SW 1271 (cell line): ENCODE measurements at places on chromosomes 7 and 10.

DNA sequence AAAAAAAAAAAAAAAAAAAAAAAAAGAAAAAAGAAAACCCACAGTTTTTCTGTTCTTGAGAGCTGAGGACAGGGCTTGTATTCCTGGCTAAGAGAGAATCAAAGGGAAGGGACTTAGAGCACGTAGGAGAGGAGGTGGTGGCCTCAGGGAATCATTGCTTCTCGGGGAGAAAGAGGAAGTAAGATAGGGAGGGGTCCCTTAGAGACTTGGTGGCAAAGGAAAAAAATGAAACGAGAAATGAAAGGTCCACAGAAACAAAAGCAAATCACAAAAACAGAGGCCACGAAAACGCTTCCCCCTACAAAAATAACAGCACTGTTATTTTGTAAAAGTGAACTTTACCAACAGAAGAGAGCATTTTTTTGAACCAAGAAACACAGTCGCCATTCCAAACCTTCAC lies 323.1 kb upstream of the GALNT17 start:
- no peak for DNase-seq

GRCh38 chr10:983971-984655 lies 4.1 kb upstream of the GTPBP4 start:
- DNase-seq = peak; percentile 12

- no peak for DNase-seq
Measured at GRCh38 chr7:101612885-101613515, 16.1 kb downstream of the MYL10 start.

- DNase-seq = no peak
Measured at GRCh38 chr10:116913695-116914094, 64.4 kb downstream of the ENO4 start.

DNA sequence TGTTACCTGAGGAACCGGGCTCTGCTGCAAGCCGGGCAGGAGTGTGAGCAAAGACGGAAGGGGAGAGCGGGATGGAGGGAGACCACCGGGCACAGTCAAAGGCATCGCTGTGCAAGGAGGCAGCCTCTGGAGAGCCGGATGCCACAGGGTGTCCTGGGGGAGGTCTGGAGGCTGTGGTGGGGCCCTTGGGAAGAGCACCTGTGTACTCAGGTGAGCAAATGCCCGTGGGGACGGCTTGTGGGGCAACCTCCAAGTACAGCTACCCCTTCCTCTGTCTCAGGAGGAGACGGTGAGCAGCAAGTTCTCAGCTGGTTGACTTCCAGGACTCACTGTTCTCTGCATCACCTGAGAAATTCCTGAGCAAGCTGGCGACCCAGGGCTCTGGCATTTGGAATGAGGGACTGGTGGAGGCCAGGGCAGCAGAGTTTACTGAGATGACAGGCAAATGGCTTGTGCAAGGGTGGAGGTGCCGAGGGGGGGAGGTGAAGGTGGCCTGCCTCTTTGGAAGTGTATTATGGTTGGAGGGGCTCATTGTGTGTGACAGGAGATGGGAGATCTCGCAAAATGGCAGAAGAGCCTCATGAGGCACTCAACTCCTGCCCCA lies 345.2 kb upstream of the SHH start:
- DNase-seq = no peak

- no peak for DNase-seq
Measured at GRCh38 chr10:132951926-132952325, 9.6 kb upstream of the CFAP46 start.

DNA sequence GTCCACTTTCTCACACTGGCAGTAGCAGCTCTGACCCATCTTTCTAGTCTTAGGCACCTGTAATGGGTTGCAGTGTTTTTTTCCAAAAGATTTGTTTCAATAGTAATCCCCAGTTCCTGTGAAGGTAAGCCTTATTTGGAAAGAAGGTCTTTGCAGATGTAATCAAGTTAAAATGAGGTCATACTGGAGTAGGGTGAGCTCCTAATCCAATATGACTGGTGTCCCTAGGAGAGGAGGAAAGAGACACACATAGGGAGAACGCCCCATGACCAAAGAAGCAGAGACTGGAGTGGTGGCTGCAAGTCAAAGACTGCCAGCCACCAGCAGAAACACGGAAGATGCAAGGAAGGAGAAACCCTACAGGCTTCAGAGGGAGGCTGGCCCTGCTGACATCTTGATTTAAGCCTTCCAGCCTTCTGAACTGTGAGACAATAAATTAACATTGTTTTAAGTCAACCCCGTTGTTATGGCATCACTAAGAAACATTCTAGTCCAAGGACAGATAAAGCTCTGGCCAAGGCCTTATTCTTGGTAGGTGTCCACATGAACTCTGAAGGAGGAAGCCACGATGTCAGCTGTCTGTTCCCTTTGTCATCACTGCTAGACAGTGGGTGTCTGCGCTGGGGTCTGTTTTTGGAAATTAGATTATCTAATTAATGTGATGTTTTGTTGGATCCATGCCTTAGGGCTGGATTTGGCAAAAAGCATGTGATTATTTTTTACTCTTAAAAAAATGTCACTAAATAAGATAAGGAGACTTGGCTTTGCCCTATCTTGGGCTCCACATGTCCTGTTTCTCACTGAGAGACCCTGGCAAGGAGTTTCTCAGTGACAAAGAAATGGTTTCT lies 214.9 kb downstream of the KCNMA1 start:
- no peak for DNase-seq

DNA sequence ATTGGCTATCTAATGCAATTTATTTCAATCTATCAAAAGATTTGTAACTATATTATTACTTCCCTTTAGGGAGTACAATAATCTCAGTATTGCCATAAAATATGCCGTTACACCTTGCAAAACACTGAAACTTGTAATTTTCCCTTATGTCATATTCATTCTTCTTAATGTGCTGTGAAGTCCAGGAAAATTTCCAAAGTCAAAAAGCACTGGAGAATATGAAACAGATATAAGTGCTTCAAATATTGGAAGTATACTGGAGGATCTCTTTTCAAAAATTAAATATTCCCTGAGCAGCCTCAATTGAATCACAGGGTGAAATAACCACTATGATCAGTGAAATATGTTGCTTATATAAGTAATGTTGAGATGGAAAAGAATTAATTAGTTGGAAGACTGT lies 356.0 kb downstream of the PPP1R3A start:
- DNase-seq = no peak

DNA sequence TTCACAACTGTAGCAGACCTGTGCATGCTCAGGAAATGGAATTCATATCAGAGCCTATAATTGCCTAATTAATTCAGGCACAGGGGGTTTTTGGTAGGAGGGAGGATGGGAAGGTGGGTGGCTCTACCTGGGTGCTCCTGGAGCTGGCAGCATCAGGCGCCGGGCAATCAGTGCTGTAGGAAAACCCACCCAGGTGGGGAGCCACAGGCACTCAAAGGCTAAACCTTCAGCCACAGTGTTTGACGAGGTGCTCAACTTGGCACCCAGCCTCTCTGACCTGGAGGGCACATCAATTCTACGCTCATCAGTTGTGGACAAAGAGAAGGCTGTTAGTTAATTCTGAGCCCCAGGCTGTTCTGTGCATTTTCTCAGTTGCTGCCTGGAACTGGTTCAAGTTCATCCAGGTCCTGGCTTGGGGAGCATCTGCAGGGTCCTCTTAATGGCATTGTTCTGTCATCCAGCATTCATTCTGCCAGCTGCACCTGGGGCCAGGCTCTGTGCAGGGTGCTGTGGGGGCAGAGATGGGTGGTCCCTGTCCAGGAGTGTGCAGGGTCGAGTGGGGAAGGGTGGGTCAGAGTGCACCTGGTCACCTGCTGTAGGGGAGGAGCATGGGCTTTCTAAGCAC lies 54.1 kb upstream of the NPTX2 start:
- DNase-seq = no peak

- DNase-seq = no peak
Measured at GRCh38 chr10:15784662-15785300, 65.1 kb upstream of the ITGA8 start.

- no peak for DNase-seq
Measured at GRCh38 chr7:134882481-134882880, 103.0 kb downstream of the CALD1 start.

- no peak for DNase-seq
Measured at GRCh38 chr10:46019569-46020343, 10.7 kb downstream of the NCOA4 start.

DNA sequence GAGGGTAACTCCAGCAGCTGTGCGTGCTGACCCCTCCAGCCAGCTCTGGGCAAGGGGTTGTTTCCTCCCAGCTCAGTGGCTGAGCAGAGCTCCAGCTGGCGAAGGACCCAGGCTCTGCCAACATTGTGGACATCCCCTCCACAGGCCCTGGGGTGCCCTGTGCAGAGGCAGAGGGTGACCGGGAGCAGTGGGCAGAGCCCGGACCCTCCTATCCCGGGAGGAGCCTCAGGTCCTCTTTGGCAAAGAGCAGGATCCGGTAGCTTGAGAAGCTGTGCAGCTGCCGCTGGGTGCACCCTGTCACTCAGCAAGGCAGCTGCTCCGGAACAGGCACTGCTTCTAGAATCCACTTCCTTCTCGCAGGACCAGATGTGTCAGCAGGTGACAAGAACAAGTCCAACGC lies 175.9 kb downstream of the EBF3 start:
- DNase-seq = no peak

- no peak for DNase-seq
Measured at GRCh38 chr7:120360918-120361317, 87.9 kb downstream of the KCND2 start.

GRCh38 chr7:8205537-8205936 lies 56.4 kb downstream of the ICA1 start:
- no peak for DNase-seq

DNA sequence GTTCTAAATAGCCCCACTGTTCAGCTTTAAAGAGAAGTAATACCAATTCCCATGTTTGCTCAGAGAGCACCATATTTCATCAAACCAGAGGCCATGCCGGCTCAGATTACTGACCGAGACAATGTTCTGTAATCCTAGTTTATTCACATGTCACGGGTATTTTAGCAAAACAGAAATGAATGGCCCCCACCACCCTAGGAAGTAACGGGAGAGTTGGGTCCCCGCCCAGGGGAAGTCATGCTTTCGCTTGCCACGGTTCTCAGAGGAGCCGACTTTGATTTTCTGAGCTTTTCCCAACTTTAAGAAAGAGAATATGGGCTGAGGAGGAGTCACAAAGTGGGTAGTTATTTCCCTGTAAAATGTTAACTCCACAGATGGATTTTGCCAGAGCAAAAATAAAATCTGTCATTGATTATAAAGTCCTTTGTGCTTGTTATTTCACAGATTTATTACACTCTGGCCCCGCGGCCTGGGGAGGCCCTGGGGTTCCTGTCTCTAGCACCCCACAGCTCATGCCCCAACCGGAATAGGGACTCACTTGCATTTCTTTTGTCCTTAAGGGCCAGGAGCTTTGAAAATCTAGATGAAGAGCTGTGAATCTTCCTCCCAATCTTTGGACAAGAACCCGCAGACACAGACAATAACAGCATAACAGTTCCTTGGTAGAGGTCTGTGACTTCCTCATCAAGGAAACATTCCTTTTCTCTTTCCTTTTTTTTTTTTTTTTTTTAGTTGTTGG lies 3.7 kb upstream of the GDF10 start:
- DNase-seq = no peak

- DNase-seq = no peak
Measured at GRCh38 chr10:35341521-35341920, 5.2 kb downstream of the CCNY start.

DNA sequence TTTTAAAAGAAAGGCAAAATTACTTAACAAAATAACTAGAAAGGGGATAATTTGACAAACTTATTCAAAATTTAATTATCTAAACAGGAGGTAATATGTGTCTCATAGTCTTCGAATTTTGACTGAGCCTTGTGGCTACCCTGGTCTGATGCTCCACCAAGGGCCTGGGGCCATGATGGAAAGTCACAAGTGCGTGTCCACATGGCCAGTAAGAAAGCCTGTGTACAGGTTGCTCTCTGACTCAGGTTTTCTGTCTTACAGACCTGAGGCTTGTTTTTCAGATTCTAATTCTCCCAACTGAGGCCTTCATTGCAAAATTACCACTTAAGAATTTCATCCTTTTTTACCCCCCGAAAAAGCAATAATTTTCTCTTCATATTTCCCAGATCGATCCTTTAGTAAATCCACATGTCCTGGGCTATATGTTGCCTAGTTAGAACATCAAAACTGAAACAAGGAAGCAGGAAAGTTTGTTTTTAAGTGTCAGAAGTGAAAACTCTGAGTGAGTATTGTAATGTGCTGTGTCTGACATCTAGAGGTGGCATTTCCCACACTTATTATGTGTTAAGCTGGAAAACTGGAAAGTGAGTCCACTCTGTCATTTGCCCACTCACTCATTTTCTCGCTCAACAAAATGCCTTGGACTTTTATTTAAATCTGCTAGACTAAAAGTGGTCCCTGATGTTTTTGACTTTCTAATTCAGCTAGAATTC lies 10.0 kb downstream of the CYP3A43 start:
- DNase-seq = no peak

DNA sequence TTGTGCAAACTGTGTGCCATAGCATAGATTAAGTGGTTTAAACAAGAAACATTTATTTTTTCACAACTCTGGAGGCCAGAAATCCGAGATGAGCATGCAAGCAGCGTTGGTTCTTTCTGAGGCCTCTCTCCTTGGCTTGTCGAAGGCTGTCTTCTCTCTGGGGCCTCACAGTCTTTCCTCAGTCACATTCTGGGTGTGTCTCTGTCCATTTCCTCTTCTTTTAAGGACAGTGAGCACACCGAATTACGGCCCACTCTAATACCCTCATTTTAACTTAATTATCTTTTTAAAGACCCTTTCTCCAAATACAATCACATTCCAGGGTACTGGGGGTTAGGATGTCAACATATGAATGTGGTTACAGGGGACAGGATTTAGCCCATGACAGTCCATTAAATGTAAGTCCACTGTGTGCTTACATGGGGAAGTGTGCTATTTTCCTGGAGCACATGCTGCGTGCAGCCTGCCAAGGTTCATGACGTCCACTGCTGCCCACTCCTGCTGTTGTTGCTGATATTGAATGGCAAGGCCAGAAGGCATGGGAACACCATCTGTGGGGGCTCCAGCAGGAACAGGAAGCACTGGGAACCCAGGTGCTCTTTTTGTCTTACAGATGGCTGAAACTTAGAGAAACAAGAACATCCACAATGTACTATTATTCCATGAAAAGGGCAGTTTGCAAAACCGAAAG lies 365.5 kb downstream of the GALNT17 start:
- DNase-seq = no peak

GRCh38 chr10:114030140-114030539 lies 13.5 kb upstream of the ADRB1 start:
- no peak for DNase-seq
